ENCODE measurements at places on chromosomes 3 and 15. TPM values are rescaled to one million over a fixed set of nuclear protein-coding genes. Genes with fewer than 3 reads are reported as not detected.

CPEB1 gene
- total RNA-seq = 0.07 TPM

COL6A5 gene
- total RNA-seq = not detected

RHOV gene
- total RNA-seq = 0.53 TPM

AGBL1 gene
- 0.10 TPM for total RNA-seq

ITIH1 gene
- not detected for total RNA-seq

CHAC1 gene
- total RNA-seq = 21.6 TPM

VWA5B2 gene
- total RNA-seq = not detected

KIF23 gene
- 63.1 TPM for total RNA-seq

GOLGA6L7 gene
- not detected for total RNA-seq

MOBP gene
- not detected for total RNA-seq

SNX4 gene
- total RNA-seq = 36.8 TPM

NDN gene
- 1.3 TPM for total RNA-seq

SLC7A14 gene
- total RNA-seq = not detected

BFSP2 gene
- total RNA-seq = not detected

FRMD4B gene
- 29.1 TPM for total RNA-seq

CCK gene
- not detected for total RNA-seq

KBTBD8 gene
- 13.5 TPM for total RNA-seq

ROPN1 gene
- total RNA-seq = not detected

HRH1 gene
- total RNA-seq = 2.3 TPM

CAMP gene
- total RNA-seq = not detected

SAMD7 gene
- total RNA-seq = not detected

ECT2 gene
- total RNA-seq = 48.2 TPM

UBAP1L gene
- 2.1 TPM for total RNA-seq

KCNAB1 gene
- total RNA-seq = not detected

SCG5 gene
- 2.2 TPM for total RNA-seq

CRYBG3 gene
- 6.9 TPM for total RNA-seq

ELP6 gene
- 32.7 TPM for total RNA-seq

LMCD1 gene
- 3.5 TPM for total RNA-seq

CAND2 gene
- total RNA-seq = 1.6 TPM

AADACL2 gene
- not detected for total RNA-seq

SST gene
- not detected for total RNA-seq

GABRR3 gene
- not detected for total RNA-seq

ANKRD34C gene
- not detected for total RNA-seq

TMEM44 gene
- total RNA-seq = 5.8 TPM

HDC gene
- 0.55 TPM for total RNA-seq

GRK7 gene
- total RNA-seq = not detected

MASP1 gene
- total RNA-seq = not detected

AGTR1 gene
- not detected for total RNA-seq

SERPINI2 gene
- not detected for total RNA-seq

B3GALNT1 gene
- 1.6 TPM for total RNA-seq

OR5AC2 gene
- total RNA-seq = not detected

PLA2G4E gene
- total RNA-seq = not detected

PLCB2 gene
- 65.3 TPM for total RNA-seq

GOLGA6A gene
- not detected for total RNA-seq

ZPLD1 gene
- total RNA-seq = not detected

LRTM1 gene
- total RNA-seq = not detected

OSBPL10 gene
- 3.5 TPM for total RNA-seq

ITGA11 gene
- 0.59 TPM for total RNA-seq

TEX55 gene
- total RNA-seq = not detected

LMAN1L gene
- total RNA-seq = not detected

CCR3 gene
- not detected for total RNA-seq

Data from activated CD4-positive, alpha-beta memory T cell treated with anti-CD3 and anti-CD28 coated beads for 36 hours (primary cell).